ENCODE measurements at places on chromosomes 7 and 10.
A peak's percentile ranks its signal among the peaks of the same experiment; 100 is the strongest.

DNA sequence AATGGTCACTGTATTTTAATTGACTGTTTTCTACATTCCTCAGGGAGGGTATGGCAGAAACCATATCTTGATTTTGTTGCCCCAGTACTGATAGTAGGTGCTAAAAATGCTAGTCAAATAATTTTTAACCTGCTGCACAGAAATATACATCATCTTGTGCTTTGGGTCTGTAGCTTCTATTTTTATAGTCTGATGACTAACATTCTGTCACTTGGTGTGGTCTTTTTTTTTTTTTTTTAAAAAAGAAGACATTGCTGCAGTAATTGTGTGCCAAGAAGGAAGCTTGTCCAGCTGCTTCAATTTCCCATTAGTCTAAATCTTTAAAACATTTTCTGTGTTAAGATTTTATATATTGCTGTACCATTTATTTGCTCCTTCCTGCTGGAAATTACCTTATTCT, 83.6 kb downstream of the ICA1 start:
- DNase-seq, result no peak

DNA sequence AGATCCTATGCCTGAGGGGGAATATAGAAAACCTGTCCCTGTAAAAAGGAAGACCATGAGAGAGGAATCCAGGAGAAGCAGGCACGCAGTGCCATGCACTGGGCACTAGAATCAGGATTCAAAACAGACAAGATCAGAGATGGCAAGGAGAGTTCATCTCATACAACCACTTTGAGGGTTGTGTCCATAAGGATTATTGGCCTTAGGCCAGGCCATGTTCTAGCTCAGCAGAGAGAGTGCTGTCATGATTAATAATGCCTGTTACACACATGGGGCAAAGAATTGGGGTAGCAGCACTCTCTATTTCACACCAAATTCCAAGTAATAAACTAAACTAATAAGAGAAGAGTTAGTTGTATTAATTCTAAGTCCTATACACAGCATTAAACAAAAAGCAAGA, 29.1 kb downstream of the EZH2 start:
- no peak for DNase-seq

GRCh38 chr10:34124522-34125035, 690.5 kb downstream of the PARD3 start:
- no peak for DNase-seq

DNA sequence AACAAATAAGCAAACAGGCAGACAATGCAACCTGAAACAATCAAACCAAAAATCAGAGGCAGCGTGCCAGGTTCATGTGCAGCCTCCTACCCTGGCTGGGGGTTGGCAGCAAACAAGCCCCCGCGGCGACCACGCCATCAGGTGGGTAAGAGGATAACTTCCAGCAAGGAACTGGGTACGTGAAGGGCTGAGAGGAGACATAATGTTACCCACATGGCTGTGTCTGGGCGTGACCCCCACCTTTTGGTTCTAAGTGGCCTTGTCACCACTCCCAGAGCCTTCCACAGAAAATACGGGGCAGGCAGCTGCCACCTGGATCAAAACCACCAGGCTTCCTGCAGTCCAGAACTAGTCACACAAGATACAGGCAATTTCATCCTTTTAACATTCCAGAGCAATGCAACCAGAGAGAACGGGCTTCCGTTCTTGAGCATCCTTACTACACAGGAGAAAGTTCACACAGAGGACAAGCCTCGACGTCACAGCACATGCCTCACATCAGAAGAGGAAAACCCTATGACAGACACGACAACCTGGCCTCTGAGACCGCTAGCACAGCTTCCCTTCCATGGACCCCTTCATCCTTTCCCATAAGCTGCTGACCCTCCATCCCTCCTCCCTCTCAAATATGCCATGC, 171.0 kb downstream of the GRID1 start:
- DNase-seq, result peak; percentile 27

All from right forelimb (tissue), 1 donor.